ENCODE measurements at places on chromosomes 13 and 19.

DNA sequence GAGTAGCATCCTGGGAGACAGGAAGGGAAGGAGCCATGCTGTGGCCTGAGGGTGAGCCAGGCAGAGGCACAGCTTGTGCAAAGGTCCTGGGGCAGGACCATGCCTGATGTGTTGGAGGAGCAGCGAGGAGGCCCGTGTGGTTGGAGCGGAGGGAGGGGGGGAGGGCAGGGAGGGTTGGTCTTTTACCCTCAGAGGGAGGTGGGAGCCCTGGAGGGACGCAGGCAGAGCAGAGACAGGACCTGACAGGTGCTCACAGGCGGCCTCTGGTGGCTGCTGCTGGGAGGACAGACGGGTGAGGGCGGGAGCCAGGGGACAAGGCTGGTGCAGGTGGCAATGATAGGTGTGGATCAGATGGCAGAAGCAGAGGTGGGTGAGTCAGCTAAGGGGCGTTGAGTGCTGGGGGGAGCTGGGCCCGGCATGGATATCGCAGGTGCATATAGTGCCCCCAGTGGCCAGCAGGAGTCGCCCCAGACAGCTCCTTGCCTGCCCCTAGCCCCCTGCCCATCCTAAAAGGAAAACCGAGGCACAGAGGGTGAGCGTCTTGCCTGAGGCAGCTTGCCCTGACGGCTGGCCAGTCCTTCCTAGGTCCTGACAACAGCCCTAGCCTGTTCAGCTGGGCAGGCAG is 9.8 kb upstream of the GNA15 start:
- peak; percentile 66 for DNase-seq

DNA sequence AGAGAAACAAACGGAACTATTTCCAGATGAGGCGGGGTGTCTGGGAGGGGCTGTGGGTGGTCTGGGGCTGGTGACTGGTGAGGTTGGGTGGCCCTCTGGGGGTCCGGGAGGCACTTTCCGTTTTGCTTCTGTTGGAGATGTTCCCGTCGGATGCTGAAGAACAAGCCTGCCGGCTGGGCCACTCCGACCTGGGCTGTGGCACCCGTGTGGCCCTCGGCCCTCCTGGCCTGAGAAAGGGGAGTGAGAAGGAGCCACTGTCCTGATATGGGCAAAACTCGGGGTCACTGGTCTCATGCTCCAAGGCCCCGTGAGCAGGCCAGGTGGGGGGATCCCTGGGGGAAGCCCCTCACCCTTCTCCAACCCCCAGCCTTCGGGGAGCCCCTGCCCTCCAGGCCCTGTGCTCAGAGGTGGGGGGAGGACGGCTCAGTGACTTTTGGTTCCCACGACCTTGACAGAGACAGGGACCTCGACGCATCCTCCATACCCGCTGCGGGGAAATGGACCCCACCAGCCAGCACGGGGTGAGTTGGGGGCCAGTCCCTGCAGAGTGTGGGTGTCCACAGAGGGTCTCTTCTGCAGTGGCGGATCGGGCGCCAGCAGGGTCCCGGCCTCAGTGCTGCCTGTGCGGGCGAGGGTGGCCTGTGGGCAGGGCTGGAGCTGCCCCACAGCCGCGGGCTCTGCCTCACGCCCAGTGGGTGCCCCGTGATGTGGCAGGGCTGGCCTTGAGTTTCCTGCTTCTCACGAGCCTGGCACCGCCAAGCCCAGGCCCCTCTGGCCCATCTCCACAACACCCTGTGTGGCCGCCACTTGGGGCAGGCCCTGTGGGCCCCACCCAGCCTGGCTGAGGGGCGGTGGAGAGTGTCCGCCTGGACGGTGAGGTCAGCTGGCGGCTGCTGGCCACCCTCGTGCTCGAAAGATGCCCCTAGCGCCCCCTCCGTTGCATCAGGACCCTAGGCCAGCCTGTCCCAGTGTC is 4.4 kb upstream of the TBXA2R start:
- DNase-seq, result no peak

DNA sequence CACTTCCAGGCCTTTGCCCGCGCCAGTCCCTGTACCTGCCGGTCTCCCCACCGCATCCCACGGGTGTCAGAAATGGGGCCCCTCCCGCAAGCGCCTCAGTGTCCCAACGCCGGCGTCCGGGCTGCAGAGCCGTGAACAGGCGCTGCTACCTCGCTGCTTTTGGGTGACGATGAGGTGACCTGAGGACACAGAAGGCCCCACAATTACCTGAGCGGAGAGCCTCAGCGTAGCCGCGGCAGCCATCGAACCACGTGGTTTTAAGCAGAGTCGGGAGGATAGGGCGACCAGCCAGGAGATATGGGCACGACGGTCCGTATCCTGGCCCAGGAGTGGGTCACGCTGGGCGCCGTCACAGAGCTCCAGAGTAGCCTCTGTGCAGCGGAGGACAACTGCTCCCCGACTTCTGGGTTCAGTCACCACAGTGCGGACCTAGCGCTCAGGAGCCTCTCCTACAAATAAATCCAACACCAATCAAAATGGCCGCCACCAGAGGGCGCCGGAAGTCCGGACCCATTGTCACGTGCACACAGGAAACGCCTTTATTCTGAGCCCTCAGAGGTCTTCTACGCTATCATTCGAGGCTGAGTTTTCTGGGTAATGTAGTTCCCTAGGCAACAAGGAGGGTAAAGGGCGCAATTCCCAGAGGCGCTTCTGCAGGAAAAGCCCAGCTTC is at the start of gene ZNF814:
Gene ZNF814, minus strand, starts transcription at position 478 of the 672 bp plus-strand sequence. Its CDS starts 235 bp downstream, at position 243.
- peak; percentile 89 for DNase-seq

DNA sequence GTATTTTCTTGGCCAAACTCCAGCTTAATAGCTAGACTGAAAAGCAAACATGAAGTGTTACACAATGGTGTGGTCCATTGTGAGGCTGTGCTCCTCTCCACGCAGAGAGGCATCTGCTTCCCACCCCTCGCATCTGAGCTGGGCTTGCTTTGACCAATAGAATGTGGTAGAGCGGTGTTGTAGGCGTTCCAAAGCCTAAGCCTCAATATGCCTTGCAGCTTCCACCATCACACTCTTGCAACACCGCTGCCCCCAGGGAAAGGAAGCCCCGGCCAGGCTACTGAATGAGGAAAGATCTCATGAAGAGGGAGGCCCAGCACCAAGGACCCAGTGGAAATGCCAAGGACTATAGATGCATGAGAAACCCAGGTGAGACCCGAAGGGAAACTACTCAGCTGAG is 9.4 kb downstream of the FLT1 start:
- no peak for DNase-seq

GRCh38 chr19:23542562-23542961 is 144.4 kb downstream of the ZNF675 start:
- no peak for DNase-seq

DNA sequence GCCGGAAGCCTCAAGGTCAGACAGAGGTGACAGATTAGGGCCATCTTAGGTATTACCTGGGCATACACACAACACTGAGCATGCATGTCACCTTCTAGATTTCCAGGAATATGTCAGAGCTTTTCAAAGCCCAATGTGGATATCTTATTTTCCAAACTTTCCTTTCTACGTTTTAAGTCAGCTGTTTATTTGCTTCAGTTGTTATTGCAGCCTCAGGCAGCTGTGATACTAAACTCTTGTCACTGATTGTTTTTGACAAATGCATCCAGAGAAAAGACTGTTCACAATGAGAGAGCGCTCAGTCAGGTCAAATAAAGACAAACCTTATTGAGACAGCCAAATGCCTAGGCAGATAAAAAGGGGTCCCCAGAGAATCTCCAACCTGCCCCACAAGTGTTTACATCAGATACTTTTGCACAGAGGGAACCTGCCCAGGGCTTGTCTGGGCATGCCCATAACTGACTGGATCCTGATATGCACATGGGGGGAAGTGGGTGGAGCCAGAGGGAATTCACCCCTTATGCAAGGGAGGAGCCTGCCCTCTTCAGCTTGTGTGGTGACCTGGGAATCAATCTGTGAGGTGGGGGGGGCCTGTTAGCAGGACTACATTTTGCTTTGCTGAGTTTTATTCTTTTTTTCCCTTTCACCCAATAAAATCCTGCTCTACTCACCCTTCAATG is 28.5 kb downstream of the MED4 start:
- peak; percentile 86 for DNase-seq

- no peak for DNase-seq
Measured at GRCh38 chr19:38878575-38879399, 712 bp upstream of the RINL start.

DNA sequence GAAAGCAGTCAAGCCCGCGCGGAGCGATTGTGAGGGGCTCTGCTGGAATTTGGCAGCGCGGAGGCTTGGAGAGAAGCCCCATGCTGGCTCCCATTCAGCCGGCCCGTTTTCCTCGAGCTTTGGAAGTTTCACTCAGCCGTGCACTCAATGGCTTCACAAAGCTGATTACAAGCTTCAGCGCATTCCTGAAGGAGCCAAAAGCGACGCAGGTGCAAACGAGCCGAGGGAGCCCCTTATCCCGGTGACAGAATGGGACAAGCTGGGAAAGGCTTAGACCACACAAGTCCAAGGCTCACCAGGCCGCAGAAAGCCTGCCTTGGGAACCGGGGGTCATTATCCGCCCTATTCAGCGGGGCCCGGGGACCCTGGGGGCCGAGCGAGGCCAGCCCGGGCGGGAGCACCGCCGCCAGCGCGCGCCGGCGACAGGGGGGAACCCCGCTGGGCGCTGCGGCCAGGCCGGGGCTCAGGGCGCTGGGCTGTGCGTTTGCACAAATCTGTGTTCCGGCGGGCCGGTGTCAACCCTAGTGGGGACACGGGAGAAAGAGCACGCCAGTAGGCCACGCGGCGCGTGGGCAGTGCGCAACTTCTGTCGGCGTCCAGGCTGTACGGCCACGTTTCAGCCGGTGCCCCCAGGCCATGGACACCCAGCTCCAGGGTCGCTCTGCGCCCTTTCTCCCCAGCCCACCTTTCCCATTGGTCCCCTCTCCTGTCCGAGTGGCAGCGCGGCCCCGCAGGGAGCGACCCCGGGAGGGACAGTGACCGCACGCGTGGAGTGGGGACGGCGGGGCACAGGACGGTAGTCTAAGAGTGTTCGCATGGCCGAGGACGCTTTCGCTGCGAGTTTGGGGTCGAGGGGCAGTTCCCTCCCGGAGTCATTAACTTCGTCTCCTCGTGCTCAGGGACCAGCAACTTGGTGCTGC is 37.3 kb downstream of the SOX1 start:
- DNase-seq, result no peak

- DNase-seq, result no peak
Measured at GRCh38 chr13:28792992-28793391, 27.1 kb upstream of the MTUS2 start.

- DNase-seq, result no peak
Measured at GRCh38 chr13:102854675-102855074, 8.8 kb downstream of the ERCC5 start.

- peak; percentile 78 for DNase-seq
Measured at GRCh38 chr19:23762884-23763711, 4.4 kb upstream of the ZNF681 start.

- peak; percentile 64 for DNase-seq
Measured at GRCh38 chr19:2334986-2335846, 6.7 kb downstream of the SPPL2B start.

- no peak for DNase-seq
Measured at GRCh38 chr19:50820549-50821247, 2.9 kb downstream of the KLK1 start.

GRCh38 chr13:113927661-113928581 is 46.0 kb downstream of the C13orf46 start:
- no peak for DNase-seq

- peak; percentile 5 for DNase-seq
Measured at GRCh38 chr19:16773259-16773658, 53.6 kb downstream of the NWD1 start.

- no peak for DNase-seq
Measured at GRCh38 chr19:6710273-6711077, 10.0 kb downstream of the C3 start.

DNA sequence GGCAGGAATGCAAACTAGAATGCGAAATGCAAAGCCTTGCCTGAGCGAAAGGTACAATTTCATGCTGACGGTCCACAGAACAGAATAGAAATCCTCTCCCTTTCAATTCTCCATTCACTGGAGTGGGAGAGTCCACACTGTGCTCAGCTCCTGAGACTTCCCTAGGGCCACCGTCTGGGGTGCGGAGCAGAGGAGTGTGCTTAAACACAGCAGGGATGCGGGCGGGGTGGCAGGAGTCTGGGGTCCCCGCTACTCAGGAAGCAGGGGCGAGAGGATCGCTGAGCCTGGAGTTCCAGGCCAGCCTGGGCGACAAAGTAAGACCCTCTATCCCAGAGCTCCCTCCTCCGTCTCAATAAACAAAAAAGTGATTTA is 552 bp upstream of the ZNF816 start:
- DNase-seq, result no peak

DNA sequence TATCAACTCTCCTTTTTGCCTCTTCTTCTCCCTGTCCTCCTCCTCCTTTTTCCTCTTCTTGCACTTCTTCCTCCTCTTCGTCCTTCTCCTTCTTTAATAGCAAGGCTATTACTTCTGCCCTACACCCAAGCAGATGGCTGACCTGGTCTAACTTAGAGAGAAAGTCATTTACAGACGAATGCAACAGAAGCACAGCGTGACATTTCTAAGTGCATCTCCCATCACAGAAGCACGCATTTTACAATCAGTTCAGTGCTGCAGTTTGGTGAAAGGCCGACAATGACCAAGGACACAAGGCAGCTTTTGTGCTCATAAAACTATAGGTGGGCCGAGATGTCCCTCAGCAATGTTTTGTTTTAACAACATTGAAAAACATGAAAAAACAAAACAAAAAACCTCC is 231.5 kb downstream of the FGF14 start:
- DNase-seq, result no peak

GRCh38 chr13:98089246-98089645 is 53.6 kb upstream of the FARP1 start:
- no peak for DNase-seq

DNA sequence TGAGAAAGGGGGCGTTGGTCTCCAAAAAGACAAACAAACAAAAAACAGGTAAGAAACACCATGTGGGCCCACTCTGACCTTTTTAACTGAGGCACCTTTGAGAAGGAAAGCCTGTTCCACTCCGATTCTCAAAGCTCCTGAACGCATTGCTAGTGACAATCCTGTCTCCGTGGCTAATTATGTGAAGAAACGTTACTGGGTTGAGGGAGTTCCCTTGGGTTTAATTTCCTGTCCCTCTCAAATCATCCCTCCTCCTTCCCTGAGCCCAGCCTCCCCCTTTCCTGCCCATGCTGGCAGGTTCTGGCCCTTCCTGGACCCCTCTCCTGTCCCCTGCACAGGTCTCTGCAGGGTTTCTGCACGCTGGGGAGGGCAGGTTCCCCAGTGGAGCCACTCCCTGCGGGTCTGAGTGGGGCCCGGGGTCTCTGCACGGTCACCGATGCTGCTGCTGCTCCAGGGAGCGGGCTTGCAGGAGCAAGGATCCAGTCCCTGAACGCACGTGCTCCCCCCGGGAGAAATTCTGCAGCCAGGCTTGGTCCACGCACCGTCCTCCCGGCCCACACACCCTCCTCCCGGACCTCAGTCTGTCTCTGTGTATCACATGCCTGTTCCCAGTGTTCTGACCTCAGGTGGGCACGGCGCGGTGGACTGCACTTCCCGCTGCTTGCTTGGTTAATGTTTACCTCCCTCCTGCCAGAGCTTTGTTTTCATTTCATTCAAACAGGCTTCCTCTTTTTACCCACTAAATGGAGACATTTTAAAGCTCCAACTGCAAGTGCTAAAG is 76.4 kb upstream of the MCF2L start:
- no peak for DNase-seq

- DNase-seq, result no peak
Measured at GRCh38 chr19:5993648-5994358, 15.9 kb upstream of the RANBP3 start.
